Body of pancreas (tissue), 4 donors: ENCODE measurements at places on chromosomes 3 and 15. TPM values are rescaled to one million over a fixed set of nuclear protein-coding genes. Genes with fewer than 3 reads are reported as not detected.

DNA sequence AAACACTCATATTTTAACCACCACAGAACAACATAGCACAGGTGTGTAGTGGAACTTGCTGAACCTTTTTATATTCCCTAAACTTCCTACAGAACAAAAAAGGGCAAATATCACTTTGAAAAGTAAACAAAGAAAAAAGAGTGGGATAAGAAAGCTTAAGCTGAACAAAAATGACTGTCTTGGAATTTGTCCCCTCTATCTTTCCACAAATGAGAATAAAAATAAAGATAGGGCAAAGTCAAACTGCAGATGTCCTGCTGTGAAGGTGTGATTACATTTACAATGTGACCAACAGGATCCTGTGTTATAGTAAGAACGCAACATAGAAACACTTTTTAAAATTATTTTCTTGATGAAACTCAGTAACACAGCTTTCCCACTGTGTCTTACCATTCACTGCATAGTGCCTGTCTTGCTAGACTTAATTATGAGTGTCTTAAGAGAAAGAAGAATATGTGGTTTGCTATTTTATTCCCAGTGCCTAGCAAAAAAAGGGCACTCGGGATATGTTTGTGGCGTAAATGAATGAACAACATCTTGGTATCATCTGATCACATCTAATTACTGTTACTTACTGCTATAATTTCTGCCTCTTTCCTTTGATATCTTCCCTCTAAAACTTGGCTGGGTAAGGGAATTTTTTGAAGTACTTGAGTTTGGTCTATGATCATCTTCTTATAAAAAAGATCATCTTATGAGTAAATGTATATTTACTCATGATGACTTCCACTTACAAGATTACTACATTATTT lies 67.5 kb downstream of the DENND4A start:
- peaks cover 19% of the 10 kb centered on the region for H3K36me3 ChIP-seq
- no peaks in the 10 kb centered on the region for H3K4me1 ChIP-seq
- H3K27ac ChIP-seq, result no peak overlapping the region
- no peak overlapping the region for H3K4me3 ChIP-seq
- H3K27me3 ChIP-seq, result no peaks in the 10 kb centered on the region

- no peak overlapping the region for H3K27ac ChIP-seq
- no peaks in the 10 kb centered on the region for H3K27me3 ChIP-seq
- H3K4me3 ChIP-seq, result no peak overlapping the region
- H3K4me1 ChIP-seq, result no peaks in the 10 kb centered on the region
- H3K36me3 ChIP-seq, result no peaks in the 10 kb centered on the region
These were observed 157.7 kb downstream of the RBMS3 start for GRCh38 chr3:29438580-29438979.

GRCh38 chr3:187997490-187997889 lies 156.5 kb upstream of the LPP start:
- H3K4me1 ChIP-seq, result peaks cover 31% of the 10 kb centered on the region
- no peak for DNase-seq
- H3K27me3 ChIP-seq, result no peaks in the 10 kb centered on the region
- H3K27ac ChIP-seq, result no peak overlapping the region
- no peaks in the 10 kb centered on the region for H3K36me3 ChIP-seq

- no peaks in the 10 kb centered on the region for H3K36me3 ChIP-seq
- no peak overlapping the region for H3K4me3 ChIP-seq
- peak; percentile 52 for DNase-seq
- no peaks in the 10 kb centered on the region for H3K4me1 ChIP-seq
- H3K27me3 ChIP-seq, result no peaks in the 10 kb centered on the region
- no peak overlapping the region for H3K27ac ChIP-seq
These were observed 18.2 kb downstream of the ABTB1 start for GRCh38 chr3:127690823-127691452.

Gene OXTR
- total RNA-seq, result 0.33 TPM

Gene ETV5
- total RNA-seq, result 39.2 TPM

GRCh38 chr3:71389191-71389590 lies 194.3 kb downstream of the FOXP1 start:
- H3K36me3 ChIP-seq, result no peaks in the 10 kb centered on the region
- peaks cover 16% of the 10 kb centered on the region for H3K4me1 ChIP-seq
- DNase-seq, result no peak

- no peak for DNase-seq
- H3K27me3 ChIP-seq, result no peaks in the 10 kb centered on the region
- H3K4me1 ChIP-seq, result no peaks in the 10 kb centered on the region
- H3K36me3 ChIP-seq, result no peaks in the 10 kb centered on the region
- no peak overlapping the region for H3K4me3 ChIP-seq
- H3K27ac ChIP-seq, result no peak overlapping the region
These were observed 173.1 kb upstream of the TBL1XR1 start for GRCh38 chr3:177370246-177370822.

DNA sequence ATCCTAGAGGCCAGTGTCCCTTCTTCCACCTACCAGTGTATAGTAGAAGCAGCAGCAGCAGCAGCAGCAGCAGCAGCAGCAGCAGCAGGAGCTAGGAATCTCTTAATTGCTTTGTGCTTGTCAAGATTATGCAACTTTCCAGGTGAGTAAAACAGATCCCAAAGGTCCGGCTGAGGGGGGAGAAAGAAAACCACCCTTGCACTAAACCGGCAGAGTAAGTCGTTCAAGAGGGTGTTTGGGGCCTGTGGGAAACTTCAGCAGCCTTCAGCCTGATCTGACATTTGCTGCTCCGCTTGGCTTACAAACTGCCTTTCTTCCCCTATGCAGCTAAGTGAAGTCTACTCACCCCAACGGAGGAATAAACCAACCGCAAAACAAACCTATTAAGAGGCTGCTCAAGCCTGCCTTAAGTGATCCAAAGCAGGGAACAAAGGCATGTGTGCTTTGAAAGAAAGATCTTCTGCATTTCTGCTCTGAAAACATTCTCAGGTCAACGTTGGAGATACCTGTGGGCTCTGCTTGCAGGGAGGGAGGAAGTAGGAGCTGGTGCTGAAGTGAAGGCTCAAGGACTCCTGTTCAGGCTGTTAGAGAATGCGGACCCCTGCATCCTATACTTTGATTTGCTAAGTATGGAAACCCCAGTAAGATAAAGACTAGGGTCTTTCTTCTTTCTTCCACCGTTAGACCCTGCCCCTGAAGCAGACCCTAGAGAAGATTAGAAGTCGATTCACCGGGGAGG lies 35.7 kb upstream of the DLG1 start:
- no peak overlapping the region for H3K4me3 ChIP-seq
- peaks cover 5% of the 10 kb centered on the region for H3K4me1 ChIP-seq
- H3K27me3 ChIP-seq, result no peaks in the 10 kb centered on the region
- H3K27ac ChIP-seq, result no peak overlapping the region
- H3K36me3 ChIP-seq, result no peaks in the 10 kb centered on the region

DNA sequence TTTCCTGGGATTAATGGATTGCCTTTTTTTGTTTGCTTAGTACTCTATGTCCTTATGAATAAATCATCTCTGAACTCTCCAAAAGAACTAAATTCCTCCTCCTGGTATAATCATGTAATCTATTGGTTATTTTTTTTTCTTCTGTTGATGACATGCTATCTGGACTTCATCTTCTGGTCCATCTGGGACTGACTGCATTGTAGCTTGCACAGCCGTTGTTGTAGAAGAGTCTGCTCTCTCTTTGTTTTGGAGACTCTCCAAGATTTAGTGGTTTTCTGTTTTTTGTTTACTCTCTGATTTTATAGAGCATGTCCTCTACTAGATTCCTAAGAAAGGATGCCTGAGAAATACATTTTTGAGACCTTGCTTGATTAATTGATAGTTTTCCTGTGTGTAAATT lies 19.1 kb downstream of the IREB2 start:
- H3K4me1 ChIP-seq, result peaks cover 53% of the 10 kb centered on the region
- no peak overlapping the region for H3K27ac ChIP-seq
